ENCODE measurements at places on chromosomes 7 and 10.

- DNase-seq = no peak
These were observed 13.4 kb upstream of the WDFY4 start for GRCh38 chr10:48670978-48671913.

- no peak for DNase-seq
These were observed 27.8 kb upstream of the INHBA start for GRCh38 chr7:41730668-41731067.

- DNase-seq = no peak
These were observed 14.9 kb upstream of the ITGB1 start for GRCh38 chr10:32972929-32973328.

DNA sequence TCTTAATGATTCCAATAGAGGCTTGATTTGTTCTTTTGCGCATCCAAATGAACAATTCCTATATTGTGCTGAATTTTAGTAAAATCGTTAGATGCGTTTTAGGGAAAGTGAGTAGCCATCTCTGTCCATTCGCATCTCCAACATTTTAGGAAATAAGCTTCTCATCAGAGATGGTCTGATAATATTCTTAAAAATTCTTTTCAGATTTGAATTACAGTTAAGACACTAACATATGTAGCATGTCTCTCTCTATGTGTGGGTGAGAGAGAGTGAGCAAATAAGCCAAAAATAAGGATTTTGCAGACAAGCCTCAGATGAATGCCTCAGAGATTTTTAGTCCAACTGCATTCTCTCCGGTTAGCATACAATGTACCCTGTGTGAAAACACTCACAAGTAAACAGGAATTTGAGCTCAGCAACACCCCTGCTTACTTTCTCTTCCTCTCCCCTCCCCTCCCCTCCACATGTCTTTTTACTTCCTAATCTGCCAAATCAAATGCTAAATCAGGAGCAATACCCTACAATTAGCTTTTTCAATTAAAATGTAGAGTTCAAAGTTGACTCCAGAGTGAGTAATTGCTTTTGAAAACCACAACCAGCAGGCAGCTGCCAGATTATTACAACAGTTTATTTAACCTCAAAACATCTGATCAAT, 354.4 kb downstream of the CRPPA start:
- DNase-seq = no peak

- peak; percentile 32 for DNase-seq
These were observed 4.4 kb upstream of the FZD9 start for GRCh38 chr7:73429215-73429614.

GRCh38 chr7:107876916-107877315, 14.1 kb upstream of the DLD start:
- no peak for DNase-seq

DNA sequence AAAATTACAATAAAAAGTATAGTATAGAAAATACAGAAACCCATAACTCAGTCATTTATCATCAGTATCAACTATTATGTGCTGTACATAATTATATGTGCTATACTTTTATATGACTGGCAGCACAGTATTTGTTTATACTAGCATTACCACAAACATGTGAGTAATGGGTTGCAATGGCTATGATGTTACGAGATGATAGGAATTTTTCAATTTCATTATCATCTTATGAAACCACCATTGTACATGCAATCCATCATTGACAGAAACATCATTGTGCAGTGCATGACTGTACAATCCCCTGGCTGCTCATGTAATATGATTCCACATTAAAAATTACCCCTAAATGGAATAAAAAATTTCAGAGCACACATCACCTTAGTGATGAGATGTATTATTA, 55.7 kb upstream of the TMEM229A start:
- no peak for DNase-seq

DNA sequence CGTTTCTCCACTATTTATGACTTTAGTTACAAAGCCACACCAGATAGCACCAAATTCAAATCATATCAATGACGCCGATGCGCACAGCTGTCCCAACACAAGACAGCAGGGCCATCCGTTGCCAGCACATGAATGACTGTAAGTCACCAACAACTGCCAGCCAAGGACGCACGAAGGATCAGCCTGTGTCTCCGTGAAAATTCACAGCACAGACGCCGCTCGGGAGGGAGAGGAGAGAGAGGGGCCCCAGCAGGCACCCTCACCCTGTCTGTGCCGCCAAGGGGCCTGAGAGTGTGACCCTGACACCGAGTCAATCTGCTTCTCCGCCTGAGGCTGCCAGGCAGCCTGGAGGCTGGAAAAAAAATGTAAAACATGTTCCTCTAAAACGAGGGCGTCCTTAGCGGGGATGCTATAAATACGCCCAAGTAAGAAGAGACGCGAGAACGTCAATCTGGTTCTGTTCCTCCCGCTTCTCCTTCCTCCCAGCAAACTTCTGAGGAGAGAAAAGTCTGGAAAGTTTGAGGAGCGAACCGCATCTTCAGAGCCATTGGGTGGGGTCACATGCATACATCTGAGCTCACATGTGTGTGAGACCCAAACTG, 111.2 kb downstream of the PTPRN2 start:
- DNase-seq = no peak

DNA sequence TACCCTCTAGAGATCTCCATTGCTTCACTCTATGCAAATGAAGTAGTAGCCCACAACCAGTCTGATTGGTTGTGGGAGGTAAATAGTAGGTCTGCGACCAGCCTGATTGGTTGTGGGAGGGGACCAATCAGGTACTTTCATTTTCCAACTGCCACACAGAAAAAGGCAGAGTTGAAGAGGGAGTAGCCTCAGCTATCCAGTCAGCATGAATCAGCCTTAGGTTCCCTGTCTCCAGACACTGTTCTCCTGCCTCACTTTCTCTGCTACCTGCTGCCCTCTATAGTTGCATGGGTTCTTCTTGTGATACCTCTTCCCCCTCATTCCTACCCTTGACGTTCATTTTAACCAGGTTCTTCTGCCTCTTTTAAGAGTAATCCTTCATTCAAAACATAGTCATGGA, 114.5 kb upstream of the LYZL1 start:
- no peak for DNase-seq

- DNase-seq = no peak
These were observed 4.2 kb upstream of the TES start for GRCh38 chr7:116206141-116206540.

DNA sequence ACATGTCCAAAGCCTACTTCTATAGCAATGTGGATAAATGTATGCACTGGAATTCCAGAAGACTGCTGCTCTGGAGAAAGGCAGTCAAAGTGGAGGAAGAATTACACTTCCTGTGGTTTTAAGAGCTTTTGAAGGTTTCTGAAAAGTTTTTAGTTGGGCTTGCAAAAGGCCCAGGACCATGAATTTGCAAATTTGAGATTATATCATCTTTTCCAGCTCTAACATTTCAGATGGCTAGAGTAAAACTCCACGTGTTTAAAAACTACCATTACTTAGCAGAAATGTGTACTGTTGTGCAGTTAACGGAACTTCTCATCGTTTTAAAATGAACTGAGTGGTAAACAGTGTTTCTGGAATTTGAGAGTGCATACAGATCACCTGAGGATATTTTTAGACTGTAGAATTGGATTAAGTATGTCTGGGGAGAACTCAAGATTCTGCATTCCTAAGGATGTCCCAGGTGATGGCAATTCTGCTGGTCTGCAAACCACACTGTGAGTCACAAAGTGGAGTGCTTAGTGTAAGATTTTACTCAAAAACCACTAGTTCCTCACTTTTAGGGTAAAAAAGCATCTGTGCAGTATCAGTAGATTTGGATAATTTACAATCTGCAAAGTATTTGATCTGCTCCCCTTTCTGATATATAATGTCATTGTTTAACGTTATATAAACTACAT, 32.9 kb upstream of the CCDC71L start:
- DNase-seq = peak; percentile 26

DNA sequence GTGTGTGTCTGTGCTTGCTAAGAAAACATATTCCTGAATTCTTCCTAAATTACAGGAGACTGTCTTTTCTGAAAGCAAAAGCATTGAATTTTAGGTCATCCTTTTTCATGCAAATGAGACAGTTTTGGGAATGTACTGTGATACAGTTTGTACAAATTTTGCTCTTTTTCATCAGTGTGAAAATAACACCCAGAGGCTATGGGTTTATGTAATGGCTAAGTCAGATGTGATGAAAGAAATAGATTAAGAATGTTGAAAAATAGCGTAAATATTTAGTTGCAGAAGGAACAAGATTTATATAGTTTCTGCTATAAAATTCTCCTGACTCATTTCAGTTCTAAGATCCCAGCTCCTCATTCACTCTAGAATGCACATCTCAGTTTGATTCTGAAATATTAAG, 24.6 kb downstream of the POM121L12 start:
- no peak for DNase-seq

DNA sequence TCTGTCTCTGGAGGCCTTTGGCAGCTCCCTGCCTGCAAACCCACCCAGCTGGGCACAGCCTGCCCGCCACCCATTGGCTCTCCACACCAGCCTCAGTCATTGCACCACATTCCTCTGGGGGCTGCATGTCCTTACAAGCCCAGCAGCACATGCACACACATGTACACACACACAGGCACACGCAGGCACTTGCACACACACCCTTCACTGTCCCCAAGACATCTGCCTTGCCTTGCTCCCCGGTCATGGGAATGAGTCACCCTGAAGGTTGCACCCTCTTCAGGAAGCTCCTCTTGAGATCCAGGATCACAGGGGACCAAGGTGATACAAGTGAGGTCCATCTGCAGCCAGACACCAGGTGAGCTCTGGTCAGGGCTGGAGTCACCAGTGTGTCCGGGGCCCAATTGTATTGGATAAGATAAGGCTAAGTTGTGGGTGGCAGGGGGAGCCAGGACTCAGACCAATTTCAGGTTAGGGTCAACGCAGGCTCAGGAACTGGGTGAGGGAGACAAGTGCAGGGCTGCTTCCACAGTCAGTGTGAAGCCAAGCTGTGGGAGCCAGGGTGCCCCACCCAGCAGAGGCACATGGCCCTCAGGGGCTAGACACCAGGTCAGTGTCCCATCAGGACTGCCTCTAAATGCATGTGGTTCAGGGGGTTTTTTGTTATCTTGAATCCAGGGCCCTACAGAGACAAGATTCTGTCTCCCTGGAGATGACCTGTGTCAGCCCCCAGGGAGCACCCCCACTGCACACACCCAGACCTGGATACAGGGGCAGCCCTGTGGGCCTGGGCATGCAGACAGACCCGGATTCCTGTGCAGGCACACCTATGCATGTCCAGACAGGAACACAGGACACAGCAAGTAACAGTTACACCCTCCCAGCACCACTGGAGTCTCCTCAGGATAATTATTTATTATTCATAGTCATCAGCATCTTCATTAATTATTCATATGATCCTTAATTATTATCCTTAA, 33.8 kb downstream of the KCNH2 start:
- no peak for DNase-seq

DNA sequence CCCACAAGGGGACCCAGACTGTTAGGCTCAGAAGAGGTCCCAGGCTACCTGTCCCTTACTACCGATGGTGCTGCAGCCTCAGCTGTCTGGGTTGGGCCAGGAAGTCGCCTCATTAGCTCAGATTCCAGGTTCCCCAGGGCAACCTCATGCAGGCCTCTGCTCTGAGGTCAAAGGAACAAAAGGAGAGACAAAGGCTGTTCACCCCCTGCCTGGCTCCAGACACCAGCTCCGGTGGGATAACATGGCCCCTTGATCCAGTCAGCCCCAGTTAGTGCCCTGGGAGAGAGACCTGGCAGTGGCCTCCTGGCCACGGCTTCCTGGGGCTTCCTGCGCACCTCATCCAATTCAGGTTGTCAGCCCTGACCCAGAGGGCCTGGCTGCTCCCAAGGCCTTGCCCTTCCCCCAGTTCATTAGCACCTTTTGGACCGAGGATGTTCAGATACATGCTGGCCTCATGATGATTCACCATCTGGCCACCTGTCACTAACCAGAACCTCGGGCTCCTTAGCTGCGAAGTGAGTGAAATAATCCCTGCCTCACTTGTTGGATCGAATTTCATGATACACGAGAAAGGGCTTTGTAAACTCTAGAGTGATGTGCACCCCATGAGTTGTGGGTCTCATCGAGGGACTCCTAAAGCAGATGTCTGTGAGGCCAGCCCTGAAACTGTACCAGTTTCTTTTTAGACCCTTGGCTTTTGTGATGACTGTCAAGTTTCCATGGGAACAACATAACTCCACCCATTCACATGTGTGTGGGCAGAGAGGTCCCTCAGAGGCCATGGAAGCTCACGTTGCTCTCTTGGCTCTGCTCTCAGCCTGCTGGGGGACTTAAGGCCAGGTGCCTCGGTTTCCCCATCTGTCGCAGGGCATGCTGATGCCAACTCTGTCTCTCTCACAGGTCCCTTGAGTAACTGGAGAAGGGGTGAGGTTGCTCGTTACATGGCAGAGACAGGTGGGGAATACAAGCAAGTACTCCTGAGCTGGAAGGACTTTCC, 79.5 kb upstream of the PCBD1 start:
- peak; percentile 12 for DNase-seq

DNA sequence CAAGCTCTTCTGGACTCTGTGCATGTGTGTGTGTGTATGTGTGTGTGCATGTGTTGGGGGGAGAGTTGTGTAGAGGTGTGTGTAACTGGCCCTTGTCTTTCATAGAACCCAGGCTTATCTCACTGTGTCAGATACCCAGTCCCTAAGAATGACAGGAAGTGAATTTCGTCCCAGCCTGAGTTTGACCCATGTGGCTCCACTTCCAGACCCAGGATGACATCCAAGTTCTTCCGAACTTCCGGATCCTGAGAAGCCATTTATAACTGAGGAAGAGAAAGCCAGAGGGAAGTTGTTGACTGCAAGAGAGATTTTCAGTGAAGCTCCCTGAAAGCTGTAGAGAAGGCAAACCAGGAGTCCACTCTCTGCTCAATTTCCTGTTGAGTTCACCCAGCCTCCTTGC, 53.2 kb downstream of the ADRB1 start:
- no peak for DNase-seq

- no peak for DNase-seq
These were observed 5.5 kb downstream of the NKX2-3 start for GRCh38 chr10:99537989-99538917.

- no peak for DNase-seq
These were observed 225.3 kb upstream of the RHOBTB1 start for GRCh38 chr10:61169294-61169693.

DNA sequence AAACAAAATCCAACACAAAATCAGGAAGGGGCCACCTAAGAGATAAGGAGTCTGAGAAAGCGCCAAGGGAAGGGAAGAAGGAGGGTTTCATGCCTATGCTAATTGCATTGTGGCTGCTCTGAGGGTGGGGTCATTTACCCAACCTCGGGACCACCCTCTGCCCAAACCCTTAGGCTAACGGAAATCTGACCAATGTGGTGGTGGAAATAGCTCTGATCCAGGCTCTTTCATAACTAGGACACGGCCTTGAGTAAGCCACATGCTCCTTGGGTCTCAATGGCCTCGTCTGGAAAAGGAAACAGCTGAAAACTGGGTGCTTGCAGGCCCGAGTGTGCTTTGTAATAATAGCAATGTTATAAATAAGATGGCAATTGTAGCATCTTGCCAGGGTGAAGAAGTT, 14.9 kb upstream of the SRGN start:
- DNase-seq = no peak

DNA sequence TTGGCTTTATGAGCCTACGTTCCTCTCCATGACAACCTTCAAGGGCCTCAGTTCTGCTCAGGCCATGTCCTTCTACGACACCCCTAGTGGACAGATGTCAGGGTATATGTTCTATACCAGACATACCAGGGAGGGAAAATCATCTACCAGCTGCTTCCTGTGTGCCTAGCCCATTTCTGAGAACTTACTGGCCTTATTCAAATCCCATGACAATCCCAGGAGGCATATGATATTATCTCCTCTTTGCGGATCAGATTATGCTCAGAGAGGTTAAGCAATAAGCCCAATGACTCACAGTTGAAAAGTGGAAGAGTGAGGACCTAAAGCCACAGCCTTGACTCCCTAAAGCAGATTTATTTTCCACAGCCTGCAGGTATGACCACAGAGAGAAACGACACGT, 139.3 kb downstream of the GLI3 start:
- peak; percentile 68 for DNase-seq

Data from astrocyte of the spinal cord (primary cell).